ENCODE measurements at places on chromosomes 1 and 21.

- DNase-seq = no peak
These were observed 2.0 kb downstream of the KCNA3 start for GRCh38 chr1:110672753-110673108.

- DNase-seq = no peak
These were observed 5.8 kb upstream of the CRABP2 start for GRCh38 chr1:156711011-156711817.

DNA sequence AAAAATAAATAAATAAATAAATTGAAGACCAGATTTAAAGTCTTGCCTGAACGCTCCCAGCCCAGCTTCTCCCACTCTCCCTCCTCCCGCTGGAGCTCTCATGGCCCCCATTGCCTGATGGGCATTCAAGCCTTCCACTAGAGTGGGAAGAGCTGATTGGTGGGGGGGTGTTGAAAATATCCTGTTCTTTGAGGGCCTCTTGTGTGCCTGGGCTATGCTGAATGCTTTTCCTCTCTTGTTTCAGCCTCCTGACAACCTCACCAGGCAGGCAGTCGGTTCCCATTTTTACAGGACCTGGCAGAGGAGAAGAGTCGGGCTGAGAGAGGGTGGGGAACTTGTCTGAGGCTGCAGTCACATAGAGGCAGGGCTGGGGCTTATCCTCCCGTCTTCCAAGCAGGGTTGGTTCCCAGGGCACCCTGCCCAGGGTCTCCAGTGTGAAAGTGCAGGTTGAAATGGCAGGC lies 59.2 kb upstream of the SSBP3 start:
- DNase-seq = no peak

- no peak for DNase-seq
These were observed 7.5 kb downstream of the PTPRU start for GRCh38 chr1:29243871-29244200.

DNA sequence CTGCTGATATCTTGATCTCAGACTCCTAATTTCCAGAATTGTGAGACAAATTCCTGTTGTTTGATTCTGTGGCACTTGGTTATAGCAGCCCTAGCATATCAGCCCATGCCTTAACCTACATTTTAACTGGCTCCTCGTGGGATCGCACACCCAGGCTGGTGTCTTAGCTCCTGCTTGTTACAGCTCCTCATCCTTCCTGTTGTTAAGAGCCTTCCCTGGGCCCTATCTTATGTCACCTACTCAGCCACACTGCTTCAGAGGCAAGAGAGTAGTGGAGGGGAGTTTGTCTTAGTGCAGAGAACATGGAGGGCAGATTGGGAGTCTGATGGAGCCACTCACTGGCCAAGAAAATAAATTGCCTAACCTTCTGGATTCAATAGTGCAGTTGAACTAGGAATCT lies 131.0 kb downstream of the ROR1 start:
- DNase-seq = peak; percentile 58

DNA sequence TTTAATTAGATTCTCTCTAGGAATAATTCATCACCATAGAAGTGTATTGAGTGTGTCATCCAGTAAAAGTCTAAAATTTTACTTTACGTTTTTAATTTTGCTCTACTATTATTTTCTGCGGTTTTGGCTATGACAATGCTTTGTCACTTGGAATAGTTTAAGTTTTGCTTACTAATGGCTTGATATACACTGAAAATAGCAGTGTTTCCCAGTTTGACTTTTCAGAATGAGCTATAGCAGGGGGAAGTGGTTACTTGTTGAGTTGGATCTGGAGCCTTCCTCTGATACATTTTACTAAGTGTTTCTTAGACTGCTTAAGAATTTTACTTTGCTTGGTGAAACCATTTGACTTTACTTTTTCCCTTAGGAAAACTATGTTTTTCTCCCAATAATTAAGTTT lies 5.0 kb downstream of the DNAJC16 start:
- DNase-seq = no peak

GRCh38 chr21:43916691-43917514 lies 51.9 kb downstream of the AGPAT3 start:
- peak; percentile 92 for DNase-seq

DNA sequence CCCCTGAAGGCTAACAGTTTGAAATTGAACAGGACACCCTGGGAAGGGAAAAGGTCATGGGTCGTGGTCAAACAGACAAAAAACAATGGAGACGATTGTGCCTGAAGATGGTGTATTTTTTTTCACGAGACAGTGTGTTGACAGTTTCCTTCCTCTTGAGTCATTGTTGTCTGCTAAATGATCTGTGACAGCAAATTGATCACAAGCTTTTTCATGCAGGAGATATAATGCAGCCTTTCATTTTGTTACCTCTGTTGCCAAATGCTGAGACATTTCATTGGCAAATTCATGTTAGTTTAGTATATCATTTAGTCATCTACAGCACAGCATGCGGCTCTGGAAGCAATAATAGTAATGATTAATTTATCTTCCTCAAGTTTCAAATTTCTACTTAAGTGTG lies 27.7 kb downstream of the UBE2U start:
- peak; percentile 93 for DNase-seq

DNA sequence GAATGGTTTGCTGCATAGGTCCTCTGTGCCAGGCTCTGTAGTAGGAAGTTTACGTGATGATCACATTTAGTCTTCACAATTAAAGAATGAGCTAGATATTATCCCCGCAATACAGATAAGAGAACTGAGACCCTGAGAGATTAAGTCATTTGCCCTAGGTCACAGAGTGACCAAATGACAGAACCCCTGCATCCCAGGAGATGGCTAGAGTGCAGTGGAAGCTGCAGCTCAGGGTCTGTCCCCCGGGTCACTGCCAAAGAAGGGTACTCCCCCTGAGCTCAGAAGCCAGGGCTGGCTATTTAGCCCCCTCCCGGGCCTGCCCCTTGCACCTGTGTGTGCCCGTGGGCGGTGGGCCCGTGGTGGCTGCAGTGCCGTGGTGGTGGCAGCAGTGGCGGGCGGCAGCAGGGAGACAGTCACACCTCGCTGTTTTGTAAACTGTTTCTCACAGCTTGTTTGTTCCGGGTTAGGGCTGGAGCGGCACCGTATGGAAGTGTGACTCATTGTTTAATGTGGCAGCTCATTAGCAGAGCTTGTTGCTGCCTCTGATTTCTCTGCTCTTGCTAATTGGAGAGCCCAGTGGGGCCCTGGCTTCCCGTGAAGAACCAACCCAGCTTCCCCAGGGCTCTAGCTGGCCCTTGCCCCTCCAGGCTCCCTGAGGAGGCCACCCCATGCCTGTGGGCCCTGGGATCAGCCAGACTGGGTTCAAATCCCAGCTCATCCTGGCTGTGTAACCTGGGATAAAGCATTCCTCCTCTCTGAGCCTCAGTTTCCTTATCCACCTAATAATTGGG lies 19.3 kb upstream of the FOXO6 start:
- peak; percentile 92 for DNase-seq

- peak; percentile 77 for DNase-seq
These were observed 29.7 kb downstream of the JUN start for GRCh38 chr1:58754073-58754613.

GRCh38 chr1:4976859-4977440 lies 322.5 kb downstream of the AJAP1 start:
- no peak for DNase-seq

DNA sequence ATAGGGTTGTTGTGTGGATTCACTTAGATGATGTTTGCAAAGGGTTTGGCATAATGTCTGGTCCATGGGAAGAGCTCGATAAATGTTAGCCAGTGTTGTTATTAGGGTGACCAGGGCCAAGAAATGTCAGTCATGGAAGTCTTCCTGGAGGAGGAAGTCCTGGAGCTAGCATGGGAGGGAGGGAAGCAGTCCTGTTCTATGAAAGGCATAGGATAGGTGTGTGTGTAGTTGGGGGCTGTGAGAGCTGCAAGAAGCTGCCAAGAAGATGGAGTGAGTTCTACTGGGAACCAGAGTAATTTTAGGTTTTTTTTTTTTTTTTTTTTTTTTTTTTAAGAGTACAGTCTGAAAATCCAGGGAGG lies 4.7 kb downstream of the LGR6 start:
- DNase-seq = no peak

- DNase-seq = peak; percentile 24
These were observed 220.5 kb downstream of the CENPF start for GRCh38 chr1:214823311-214824117.

DNA sequence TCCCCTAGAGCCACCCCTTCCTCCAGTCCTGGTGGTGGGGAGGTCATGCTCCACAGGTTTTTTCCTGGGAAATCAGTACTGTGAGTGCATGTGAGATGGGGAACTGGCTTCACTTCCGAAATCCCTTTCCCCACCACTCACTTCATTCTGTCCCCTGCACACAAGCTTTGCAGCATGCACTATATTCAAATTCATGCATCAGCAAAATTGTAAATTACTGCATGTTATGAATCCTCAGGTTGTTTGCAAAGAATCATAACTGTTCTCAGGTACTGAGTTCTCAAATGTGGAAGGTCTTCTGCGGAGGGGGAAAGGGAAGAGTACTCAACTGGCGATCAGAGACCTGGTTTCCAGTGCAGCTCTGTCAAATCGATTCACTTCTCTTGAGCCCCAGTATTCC lies 42.3 kb downstream of the LHX4 start:
- no peak for DNase-seq

GRCh38 chr1:183411091-183411490 lies 7.1 kb downstream of the NMNAT2 start:
- DNase-seq = no peak

GRCh38 chr1:28519946-28520725 lies 14.3 kb downstream of the RCC1 start:
- peak; percentile 12 for DNase-seq

DNA sequence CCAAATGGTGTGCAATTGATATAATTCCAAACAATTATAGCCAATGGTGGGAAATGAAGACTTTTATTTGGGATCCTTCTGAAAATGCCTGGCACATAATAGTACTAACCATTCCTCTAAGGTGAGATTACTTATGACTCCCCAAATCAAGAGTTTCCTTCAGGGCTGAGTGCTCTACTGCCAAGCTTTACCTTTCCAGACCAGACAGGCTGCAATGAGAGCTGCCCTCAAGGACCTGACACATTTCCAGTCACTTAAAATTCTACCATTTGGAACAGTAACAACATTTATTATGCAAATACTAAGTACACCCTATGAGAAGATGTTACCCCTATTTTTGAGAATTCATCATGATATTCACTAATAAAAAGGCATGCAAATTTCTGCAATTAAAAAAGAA lies 21.1 kb downstream of the PAXBP1 start:
- no peak for DNase-seq

DNA sequence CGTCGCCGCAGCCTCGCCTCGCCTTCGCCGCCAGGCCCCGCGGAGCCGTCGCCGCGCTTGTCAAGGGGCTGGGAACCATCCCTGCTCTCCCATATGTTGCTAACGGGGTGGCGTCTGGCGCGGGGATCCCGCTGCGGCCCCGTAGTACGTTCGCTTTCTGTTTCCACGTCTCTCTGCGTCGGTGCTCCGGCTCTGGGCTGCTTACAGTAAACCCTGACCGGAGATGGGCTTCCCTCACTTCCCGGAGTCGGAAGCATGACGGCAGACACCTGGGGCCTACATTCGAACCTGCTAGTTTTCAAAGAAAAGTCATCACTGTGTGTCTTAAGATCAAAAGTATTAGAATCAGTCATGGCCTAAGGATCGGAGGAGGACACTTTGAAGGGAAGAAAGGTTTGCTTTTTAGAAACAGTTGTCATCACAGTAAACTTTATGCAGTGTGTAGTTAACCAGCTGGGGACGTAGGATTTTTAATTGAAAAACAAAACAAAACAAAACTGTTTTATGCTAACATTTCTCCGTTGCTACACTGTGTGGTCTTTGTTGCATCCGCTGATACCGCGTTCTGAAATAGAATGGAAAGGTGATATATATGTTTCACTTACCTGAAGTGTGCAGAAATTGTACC lies 69.0 kb downstream of the SLC35A3 start:
- DNase-seq = peak; percentile 70

DNA sequence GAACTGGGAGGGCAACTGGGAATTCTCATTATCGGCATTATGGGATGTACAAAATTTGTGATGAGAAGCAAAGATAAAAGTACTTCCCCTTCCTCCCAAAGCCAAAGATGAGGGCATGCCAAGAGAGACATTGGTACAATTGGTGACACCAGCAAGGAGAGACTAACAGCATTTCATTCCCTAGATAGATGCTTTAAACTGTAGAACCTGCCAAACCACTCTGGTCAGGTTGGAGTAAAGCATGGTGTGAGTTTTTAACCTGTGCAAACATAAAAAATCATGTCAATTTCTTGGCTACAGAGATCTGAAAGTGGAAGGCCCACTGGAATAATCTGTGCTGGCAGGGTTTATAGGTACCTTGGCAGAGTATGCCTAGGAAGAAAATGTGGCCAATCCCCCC lies 19.4 kb downstream of the CTXND2 start:
- DNase-seq = no peak

DNA sequence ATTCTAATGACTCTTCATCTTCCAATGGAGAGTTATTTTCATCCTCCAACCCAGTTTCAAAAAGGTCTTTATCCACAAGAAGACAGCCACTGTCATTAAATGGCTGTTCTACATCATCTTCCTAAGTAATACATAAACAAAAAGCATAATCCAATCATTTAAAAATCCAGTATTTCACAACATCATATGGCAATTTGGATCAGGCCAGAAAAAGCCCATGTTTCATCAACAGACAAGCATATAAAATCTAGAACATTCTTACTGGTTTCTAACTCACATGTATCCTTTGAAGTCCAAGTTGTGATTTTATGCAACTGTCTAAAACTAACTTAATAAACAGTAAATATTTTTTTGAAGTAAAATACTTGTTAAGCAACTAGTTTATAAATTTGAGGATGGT lies 6.6 kb downstream of the CLSPN start:
- no peak for DNase-seq

GRCh38 chr1:206895837-206896242 lies 1.4 kb upstream of the IL24 start:
- DNase-seq = peak; percentile 92

DNA sequence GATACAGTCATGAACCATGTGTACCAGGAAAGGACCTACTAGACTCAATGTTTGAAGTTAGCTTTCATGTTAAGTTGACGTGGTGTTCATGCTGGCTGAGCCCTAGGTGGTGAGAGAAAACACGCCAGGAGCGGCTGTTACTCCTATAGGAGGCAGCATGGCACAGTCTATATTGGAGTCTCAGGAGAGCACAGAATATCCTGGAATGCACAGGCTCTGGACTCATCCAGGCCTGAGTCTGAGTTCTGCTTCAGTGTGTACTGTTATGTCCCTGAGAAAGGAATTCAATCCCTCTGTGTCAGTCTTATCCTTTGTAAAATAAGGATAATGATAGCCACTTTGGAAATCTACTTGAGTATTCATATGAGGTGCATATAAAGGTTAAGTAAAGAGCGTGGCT lies 41.2 kb downstream of the DPT start:
- DNase-seq = peak; percentile 48

DNA sequence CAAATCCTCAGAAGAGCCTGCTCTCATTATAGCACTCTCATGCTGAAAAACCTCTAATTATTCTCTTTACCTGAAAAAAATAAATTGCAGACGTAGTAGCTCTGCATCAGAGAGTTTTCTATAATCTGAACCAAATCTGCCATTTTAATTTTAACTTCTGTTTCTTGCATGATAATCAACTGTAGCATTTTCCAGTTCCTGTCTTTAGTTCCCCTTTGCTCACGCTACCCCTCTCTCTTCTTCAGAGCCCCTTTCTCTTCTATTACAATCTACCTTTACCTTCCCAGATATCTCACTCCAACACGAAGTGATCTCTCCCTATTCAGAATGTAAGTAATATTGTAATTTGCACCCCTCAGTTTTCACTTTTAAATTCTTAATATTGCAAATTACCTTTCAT lies 31.4 kb downstream of the FMO1 start:
- DNase-seq = no peak
